ENCODE measurements at places on chromosomes 11 and 22.

GRCh38 chr22:27620367-27621154 is 181.0 kb downstream of the MN1 start:
- no peak overlapping the region for H3K4me3 ChIP-seq
- H3K27ac ChIP-seq: no peak overlapping the region
- H3K4me1 ChIP-seq: no peaks in the 10 kb centered on the region

GRCh38 chr11:122115524-122116379 is at the start of gene BLID:
TSS of gene BLID (minus strand) at chr11:122116215. CDS start at chr11:122115922, 293 bp downstream.
- H3K27me3 ChIP-seq: peaks cover 20% of the 10 kb centered on the region
- no peak for DNase-seq
- H3K27ac ChIP-seq: no peak within 1 kb of the TSS

DNA sequence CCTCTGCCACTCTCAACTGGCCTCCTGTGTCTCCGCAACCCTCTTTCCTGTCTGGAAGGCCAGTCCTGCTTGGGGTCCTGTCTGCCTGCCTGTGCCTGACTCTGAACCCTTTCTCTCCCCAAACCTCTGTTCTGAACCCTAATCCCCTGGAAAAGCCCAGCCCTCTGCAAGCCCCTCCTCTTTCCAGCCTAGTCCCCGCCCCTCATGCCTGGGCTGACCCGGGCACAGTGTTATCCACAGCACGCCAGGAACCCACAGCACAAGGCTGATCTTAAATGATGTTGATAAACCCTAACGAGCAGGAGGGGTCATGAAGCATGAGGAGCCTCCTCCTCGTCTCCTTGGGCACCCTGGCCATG is at the start of gene IFITM10:
IFITM10 (minus strand) TSS at position 115 of the 359 bp plus-strand sequence. CDS start 153 bp downstream, outside the sequence.
- no peak for DNase-seq
- peak within 1 kb of the TSS; percentile 43 for H3K27ac ChIP-seq
- peaks cover 12% of the 10 kb centered on the region for H3K27me3 ChIP-seq
- peaks cover 29% of the 10 kb centered on the region for H3K4me1 ChIP-seq
- peaks cover 6% of the 10 kb centered on the region for H3K36me3 ChIP-seq

- no peak overlapping the region for H3K4me3 ChIP-seq
- no peak for DNase-seq
- no peaks in the 10 kb centered on the region for H3K36me3 ChIP-seq
- H3K27me3 ChIP-seq: peaks cover 5% of the 10 kb centered on the region
- peaks cover 14% of the 10 kb centered on the region for H3K4me1 ChIP-seq
These were observed 201.7 kb downstream of the GRIK4 start for GRCh38 chr11:120713296-120713695.

DNA sequence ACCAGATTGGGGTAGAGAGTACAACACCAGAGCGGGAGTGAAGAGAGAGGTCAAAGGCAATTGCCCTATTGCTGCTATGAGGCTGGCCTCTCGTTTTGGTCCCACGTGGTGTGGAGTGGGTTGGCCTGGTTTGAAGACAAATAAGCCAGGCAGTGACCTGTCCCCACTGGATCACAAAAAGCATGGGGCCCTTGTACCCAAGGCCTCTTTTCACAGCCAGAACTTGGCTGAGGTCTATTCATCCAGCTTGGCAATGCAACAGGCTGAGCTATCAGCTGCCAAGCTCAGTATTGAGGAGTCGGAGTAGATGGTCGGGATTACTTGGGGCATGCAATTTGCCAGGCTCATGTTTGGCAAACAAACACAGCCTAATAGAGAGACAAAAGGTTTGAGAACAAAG is 19.2 kb upstream of the GALNT18 start:
- no peak overlapping the region for H3K27ac ChIP-seq
- no peaks in the 10 kb centered on the region for H3K4me1 ChIP-seq
- no peaks in the 10 kb centered on the region for H3K36me3 ChIP-seq
- no peak for DNase-seq

GRCh38 chr22:39568278-39568981 is 2.1 kb upstream of the CACNA1I start:
- H3K36me3 ChIP-seq: no peaks in the 10 kb centered on the region
- peaks cover 4% of the 10 kb centered on the region for H3K27me3 ChIP-seq
- peaks cover 10% of the 10 kb centered on the region for H3K4me1 ChIP-seq
- DNase-seq: no peak
- no peak overlapping the region for H3K4me3 ChIP-seq
- H3K27ac ChIP-seq: no peak overlapping the region

DNA sequence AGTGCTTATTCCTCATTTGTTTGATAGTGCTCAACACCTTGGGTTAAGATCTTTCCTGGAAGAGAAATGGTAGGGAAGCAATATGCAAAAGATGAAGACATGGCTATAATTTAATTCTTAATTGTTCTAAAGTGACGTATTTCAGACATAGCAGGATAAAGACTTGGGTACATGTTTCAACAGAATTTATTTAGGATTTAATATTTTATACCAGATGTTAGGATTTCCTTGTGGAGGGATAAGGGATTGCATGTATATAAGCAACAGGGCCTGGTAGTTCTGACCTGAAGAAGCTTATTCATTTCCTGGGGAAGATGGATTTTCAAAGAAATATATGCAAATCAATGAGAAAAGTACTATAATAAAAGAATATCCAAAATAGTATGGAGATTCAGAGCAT is 163.8 kb downstream of the FAT3 start:
- H3K27ac ChIP-seq: no peak overlapping the region
- DNase-seq: no peak
- H3K36me3 ChIP-seq: no peaks in the 10 kb centered on the region
- no peaks in the 10 kb centered on the region for H3K27me3 ChIP-seq

DNA sequence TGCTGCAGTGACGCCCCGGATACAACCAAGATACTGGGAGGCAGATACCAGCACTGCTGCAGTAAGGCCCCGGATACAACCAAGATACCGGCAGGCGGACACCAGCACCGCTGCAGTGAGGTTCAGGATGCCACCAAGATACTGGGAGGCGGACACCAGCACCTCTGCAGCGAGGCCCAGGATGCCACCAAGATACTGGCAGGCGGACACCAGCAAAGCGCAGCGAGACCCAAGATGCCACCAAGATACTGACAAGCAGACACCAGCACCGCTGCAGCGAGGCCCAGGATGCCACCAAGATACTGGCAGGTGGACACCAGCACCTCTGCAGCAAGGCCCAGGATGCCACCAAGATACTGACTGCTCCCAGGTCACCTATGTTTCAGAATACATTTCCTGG is 225.2 kb downstream of the BRD1 start:
- no peaks in the 10 kb centered on the region for H3K4me1 ChIP-seq
- no peak for DNase-seq
- no peak overlapping the region for H3K27ac ChIP-seq
- H3K36me3 ChIP-seq: peaks cover 19% of the 10 kb centered on the region

- no peaks in the 10 kb centered on the region for H3K4me1 ChIP-seq
- no peaks in the 10 kb centered on the region for H3K36me3 ChIP-seq
- H3K27ac ChIP-seq: no peak overlapping the region
- no peak overlapping the region for H3K4me3 ChIP-seq
- H3K27me3 ChIP-seq: peaks cover 17% of the 10 kb centered on the region
These were observed 5.1 kb downstream of the RFPL1 start for GRCh38 chr22:29443452-29443851.

DNA sequence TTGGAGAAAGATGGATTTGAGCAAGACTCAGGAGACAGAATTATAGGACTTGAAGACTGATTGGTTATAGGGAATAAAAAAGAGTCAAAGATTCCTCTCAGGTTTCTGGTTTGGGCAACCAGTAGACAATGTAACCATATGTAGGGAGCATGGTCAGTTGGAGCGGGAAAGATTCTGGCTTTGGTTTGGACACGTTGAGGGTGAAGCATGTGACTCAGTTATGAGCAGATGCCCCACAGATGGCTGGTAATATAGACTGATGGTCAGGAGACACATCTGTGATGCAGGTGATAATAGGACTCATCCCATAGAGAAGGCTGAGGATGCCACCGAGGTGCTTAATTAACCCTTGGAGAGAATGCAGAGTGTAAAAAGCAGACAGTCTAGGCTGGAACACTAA is 132.1 kb downstream of the CD44 start:
- H3K27me3 ChIP-seq: peaks cover 13% of the 10 kb centered on the region
- DNase-seq: no peak
- peaks cover 10% of the 10 kb centered on the region for H3K36me3 ChIP-seq
- H3K4me3 ChIP-seq: peak overlapping the region; percentile 63
- peaks cover 56% of the 10 kb centered on the region for H3K4me1 ChIP-seq
- H3K27ac ChIP-seq: peak overlapping the region; percentile 60

- H3K27me3 ChIP-seq: no peaks in the 10 kb centered on the region
- H3K4me1 ChIP-seq: peaks cover 16% of the 10 kb centered on the region
- peaks cover 35% of the 10 kb centered on the region for H3K36me3 ChIP-seq
- H3K27ac ChIP-seq: no peak overlapping the region
- no peak overlapping the region for H3K4me3 ChIP-seq
These were observed 36.5 kb downstream of the MADD start for GRCh38 chr11:47306484-47306844.

GRCh38 chr22:22578702-22579424 is 19.8 kb upstream of the PRAME start:
- H3K27ac ChIP-seq: no peak overlapping the region
- DNase-seq: no peak
- H3K4me3 ChIP-seq: no peak overlapping the region
- no peaks in the 10 kb centered on the region for H3K4me1 ChIP-seq
- H3K27me3 ChIP-seq: peaks cover 9% of the 10 kb centered on the region

- H3K27ac ChIP-seq: peak overlapping the region; percentile 91
- no peaks in the 10 kb centered on the region for H3K36me3 ChIP-seq
- H3K4me3 ChIP-seq: no peak overlapping the region
- DNase-seq: no peak
- H3K27me3 ChIP-seq: no peaks in the 10 kb centered on the region
These were observed 9.9 kb downstream of the PRR5 start for GRCh38 chr22:44711690-44712555.

- H3K4me1 ChIP-seq: peaks cover 15% of the 10 kb centered on the region
- peaks cover 11% of the 10 kb centered on the region for H3K36me3 ChIP-seq
- peak overlapping the region; percentile 51 for H3K4me3 ChIP-seq
- H3K27me3 ChIP-seq: peaks cover 21% of the 10 kb centered on the region
- no peak for DNase-seq
These were observed 3.5 kb upstream of the LARGE1 start for GRCh38 chr22:33923660-33924246.

GRCh38 chr11:70040452-70040851 is 37.7 kb upstream of the ANO1 start:
- H3K4me3 ChIP-seq: no peak overlapping the region
- DNase-seq: no peak
- H3K27me3 ChIP-seq: peaks cover 25% of the 10 kb centered on the region
- H3K27ac ChIP-seq: no peak overlapping the region
- H3K36me3 ChIP-seq: peaks cover 20% of the 10 kb centered on the region
- H3K4me1 ChIP-seq: no peaks in the 10 kb centered on the region

DNA sequence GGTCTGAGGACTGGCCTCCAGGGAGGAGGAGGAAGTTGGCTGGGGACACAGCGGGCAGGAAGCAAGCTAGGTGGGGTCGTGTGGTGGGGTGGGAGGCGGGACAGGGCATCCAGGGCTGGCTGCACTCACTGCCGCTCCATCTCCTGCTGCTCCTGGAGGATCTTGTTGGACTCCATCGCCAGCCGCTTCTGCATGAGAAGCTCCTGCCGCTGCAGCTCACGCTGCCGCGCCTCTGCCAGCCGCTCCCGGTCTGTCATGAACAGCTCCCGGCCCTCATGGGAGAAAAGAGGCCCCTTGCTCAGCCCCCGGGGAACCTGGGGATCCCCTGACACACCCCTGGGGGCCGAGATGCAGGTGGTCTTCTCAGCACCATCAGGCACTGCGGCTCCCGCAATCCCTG is 21.6 kb downstream of the USH1C start:
- H3K4me3 ChIP-seq: no peak overlapping the region
- no peaks in the 10 kb centered on the region for H3K4me1 ChIP-seq
- no peak for DNase-seq
- H3K27ac ChIP-seq: no peak overlapping the region

GRCh38 chr11:17907046-17907445 is 105.8 kb downstream of the SERGEF start:
- H3K27ac ChIP-seq: no peak overlapping the region
- no peaks in the 10 kb centered on the region for H3K4me1 ChIP-seq
- DNase-seq: no peak
- no peak overlapping the region for H3K4me3 ChIP-seq
- no peaks in the 10 kb centered on the region for H3K36me3 ChIP-seq

- H3K4me3 ChIP-seq: no peak overlapping the region
- H3K27ac ChIP-seq: peak overlapping the region; percentile 47
- H3K27me3 ChIP-seq: no peaks in the 10 kb centered on the region
- no peak for DNase-seq
- peaks cover 4% of the 10 kb centered on the region for H3K36me3 ChIP-seq
These were observed 6.2 kb upstream of the SNX15 start for GRCh38 chr11:65021003-65021402.

DNA sequence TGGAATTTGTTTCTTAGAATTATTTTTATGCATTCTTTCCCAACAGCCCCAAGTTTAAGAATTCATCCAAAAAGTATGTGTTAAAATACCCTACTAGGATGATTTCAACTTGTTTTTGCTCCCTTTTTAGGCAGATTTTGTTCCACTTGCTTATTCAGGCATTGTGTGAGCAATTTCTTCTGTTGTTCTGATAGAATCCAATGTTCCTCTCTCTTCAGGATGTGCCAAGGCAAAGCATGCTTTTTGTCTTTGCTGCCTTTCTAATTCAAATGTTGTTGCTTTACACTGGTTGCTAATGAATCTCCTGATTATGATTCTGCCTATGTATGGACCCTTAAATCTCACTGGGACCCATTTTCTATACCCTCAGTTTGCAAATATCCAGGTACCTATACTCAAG is 131.2 kb upstream of the ARHGAP42 start:
- no peak overlapping the region for H3K27ac ChIP-seq
- no peaks in the 10 kb centered on the region for H3K4me1 ChIP-seq
- H3K27me3 ChIP-seq: peaks cover 3% of the 10 kb centered on the region
- DNase-seq: no peak

DNA sequence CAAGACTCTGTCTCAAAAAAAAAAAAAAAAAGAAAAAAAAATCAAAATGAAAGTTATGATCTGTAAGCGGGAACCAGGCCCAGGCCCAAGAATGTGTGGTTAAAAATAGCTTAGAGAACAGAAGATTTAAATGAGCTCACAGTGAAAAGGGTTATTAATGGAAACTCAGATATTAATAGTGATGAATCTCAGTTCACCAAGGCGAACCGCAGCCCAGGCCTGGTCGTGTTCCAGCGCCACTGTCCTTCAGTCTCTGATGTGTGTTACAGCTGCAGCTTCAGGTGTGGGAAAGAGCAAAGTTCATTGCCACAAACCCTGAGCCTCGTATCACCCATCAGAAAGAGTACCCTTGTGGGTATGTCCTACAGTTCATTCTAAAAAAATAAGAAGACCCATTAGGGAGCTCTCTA is 107.1 kb downstream of the GAB2 start:
- no peak for DNase-seq
- H3K4me1 ChIP-seq: no peaks in the 10 kb centered on the region
- H3K27me3 ChIP-seq: peaks cover 7% of the 10 kb centered on the region
- no peak overlapping the region for H3K27ac ChIP-seq
- no peak overlapping the region for H3K4me3 ChIP-seq

DNA sequence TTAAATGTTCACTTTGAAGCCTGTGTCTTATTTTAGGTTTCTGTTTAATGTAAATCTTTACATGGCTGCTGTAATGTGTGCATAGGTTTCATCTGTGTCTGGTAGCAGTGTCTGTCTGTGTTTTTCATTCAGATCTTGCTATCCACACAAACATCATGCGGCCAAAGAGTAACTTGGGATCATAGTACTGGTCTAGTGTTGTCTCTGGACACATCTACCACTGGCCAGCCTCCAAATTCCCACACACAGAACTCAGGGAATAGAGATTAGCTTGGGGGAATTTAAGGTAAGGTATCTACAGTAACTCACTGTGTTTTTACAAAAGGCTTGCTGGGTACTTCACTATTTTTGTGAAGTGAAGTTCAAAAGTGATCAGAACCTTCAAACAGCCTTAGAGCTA is 32.1 kb upstream of the ZNF143 start:
- no peaks in the 10 kb centered on the region for H3K27me3 ChIP-seq
- no peak for DNase-seq
- H3K4me3 ChIP-seq: no peak overlapping the region
- peak overlapping the region; percentile 3 for H3K27ac ChIP-seq
- H3K4me1 ChIP-seq: no peaks in the 10 kb centered on the region
- peaks cover 21% of the 10 kb centered on the region for H3K36me3 ChIP-seq
